ENCODE measurements at places on chromosomes 12 and 14.

DNA sequence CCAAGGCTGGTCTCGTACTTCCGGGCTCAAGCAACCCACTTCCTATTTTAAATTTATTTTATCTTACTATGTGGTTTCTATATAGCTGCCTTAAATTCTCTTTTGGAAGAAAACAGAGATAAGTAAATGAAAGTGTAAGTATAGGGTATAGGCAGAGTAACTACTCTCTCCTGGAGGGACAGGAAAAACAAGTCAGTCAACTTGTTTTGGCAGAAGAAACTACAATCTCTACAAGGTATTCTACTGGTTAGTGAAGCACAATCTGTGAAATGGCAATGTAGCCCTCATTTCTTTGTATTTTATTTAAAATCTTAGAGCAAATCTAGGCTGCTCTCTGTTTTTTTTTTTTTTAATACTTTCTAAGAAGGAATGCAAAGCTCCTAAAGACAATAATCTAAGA is 55.4 kb downstream of the UBR7 start:
- no peak for DNase-seq

DNA sequence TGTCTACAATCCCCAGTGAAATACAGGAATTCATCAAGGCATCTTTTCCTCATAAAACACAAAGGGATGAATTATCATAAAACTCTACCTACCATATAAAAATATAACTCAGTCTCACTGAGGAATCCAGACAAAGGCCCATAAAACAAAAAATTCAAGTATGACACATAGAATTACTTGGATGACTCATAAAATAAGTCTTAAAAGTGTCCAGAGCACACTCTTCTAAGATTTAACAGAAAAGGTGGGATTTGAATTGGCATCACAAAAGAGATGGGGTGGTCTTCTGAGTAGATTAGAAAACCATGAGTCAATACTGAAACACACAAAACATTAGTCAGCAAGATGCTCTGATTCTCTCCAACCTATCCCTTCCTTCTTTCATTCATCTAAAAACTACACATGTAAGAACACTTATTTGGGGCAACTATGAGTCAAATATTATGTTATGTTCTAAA is 202.7 kb upstream of the GARIN6 start:
- DNase-seq: no peak

DNA sequence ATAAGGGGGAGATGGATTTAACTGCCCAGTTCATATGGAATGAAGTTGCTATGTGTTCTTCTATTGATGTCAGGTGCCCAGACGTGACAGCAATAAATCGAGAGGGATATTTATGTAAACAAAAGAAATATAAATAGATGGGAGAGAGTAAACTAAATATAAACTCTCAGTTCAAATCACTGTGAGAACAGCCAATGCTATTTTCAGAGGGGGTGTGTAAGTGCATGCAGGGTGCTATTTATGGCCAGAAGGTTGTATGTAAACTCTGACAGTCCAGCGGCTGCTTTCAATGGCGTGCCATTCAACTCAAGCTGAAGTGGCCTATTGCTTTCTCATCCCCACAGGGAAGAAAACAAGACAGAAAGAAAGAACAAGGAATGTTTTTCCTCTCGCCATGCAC is 127.2 kb downstream of the KCNA5 start:
- DNase-seq: no peak

DNA sequence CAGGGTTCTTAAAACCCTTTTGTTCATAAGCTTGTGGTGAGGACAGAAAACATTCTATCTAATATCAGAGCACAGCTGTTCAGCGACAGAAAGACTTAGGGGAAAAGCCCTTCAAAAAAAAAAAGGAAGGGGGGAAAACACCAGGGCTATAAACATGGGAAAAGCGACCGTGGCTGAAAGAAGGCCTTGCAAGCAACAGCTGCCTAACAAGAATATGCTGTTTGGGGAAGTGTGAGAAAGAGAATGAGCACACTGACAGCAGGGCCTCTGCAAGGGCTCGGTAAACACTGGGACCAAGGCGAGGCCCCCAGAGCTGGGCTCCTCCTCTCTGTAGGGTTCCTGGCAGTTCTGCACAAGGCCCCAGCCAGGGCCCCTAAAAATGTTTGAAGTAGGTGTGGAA is 27.4 kb upstream of the CCND2 start:
- no peak for DNase-seq
